Fibroblast of skin of right quadriceps (primary cell): ENCODE measurements at places on chromosomes 1 and 21.

- no peak for DNase-seq
These were observed 124.5 kb downstream of the ZNF648 start for GRCh38 chr1:181936768-181937581.

DNA sequence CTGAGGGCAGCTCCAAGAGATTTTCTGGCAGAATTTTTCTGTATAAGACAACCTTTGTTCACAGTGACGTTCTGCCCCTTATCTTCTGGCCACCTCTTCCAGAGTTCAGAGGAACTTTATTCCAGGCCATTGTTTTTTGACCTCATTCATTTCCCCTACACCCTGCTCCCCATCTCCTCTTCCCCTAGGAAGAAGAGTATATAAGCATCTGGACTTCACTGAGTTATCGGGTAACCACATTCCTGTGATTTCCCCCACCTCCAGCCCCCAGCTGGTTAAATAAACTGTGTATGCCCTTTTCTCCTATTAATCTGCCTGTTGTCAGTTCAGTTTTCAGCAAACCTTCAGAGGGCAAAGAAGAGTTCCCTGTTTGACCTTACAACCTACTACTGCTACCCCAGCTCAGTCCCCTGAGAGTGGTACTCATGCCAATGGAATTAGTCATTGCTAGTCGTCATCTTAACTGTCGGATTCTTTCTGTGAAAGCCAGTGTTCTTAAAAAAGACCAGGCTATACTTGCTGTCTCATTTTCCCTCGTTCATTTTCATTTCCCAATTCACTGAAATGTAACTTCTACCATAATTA lies 14.3 kb upstream of the ALG14 start:
- DNase-seq: peak; percentile 96

GRCh38 chr1:165034136-165034809 lies 322.2 kb downstream of the LMX1A start:
- no peak for DNase-seq

DNA sequence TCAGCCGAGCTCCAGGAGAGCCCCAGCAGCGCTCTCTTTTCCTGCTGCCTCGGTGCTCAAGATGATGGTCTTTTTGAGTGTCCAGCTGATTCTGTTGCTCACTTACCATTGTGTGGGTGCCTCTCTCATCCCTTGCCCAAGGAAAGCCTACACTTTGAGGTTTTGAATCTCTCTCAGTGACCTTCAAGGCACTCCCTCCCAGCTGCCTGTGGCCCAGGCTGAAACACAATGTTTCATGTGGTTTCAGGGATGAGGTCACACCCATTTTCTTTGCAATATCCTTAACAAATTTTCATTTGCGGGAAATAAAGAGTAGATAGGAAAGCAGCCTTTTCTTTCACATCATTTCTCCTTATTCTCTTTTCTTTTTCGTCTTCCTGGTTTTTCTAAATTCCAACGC lies 12.6 kb upstream of the MRPS14 start:
- no peak for DNase-seq

DNA sequence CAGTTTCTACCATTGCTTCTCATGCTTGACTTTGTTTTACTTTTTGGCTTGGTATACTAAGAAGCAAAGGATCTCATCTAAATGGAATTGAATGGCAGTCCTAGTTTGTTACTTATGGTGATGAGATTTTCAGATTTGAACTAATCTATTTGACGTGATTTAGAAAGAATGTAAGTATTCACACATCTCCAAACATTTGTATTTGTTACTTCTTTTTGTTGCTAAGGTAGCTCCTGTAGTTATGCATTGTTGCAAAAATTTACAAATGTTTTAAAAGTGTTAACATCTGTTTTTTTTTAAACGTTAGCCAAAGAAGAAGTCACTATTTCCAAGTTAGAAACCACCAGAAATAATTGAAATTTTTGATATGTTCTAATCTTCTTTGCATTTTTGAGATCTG lies 222.5 kb downstream of the RPS6KC1 start:
- peak; percentile 31 for DNase-seq
